OCI-M1 (cell line): ENCODE measurements at places on chromosomes 1 and 21.

DNA sequence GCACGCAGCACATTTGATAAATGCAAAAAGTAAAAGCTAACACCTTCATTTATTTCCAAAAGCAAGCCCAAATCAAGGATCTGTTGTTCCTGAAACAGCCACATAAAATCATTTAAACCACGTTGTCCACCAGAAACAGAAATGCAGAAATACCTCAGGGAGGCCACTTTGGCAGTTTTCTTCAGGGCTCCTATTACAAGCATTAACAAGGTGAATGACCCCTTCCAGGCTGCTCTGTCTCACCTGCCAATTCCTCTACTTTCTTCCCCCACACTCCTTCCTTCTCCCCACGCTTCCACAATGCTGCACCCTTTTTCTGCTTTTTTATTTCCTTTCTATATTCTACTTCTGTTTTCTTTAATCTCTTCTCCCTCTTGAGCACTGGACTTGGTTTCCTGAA lies 55.0 kb upstream of the PTGFRN start:
- DNase-seq = no peak

GRCh38 chr1:231170875-231171274 lies 9.0 kb downstream of the TRIM67 start:
- peak; percentile 62 for DNase-seq

- DNase-seq = no peak
These were observed 444.1 kb downstream of the PLPP3 start for GRCh38 chr1:56135069-56135863.

DNA sequence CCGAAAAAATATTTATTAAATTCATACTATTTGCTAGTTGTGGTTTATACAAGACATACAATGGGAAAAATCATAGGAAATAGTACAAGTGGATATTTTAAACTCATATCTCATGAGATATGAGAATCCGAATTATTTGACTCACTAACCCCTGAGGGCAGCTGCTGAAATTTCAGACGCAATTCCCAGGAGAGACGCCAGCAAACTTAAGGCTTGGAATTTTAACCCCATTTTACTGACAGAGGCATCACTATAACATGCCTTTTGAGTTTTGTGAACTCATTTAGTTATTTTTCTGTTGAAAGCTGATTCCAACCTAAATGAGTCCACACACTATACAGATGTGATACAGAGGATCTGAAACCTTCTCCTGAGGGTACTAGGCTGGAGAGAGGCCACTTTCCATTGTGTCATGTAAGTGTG lies 5.9 kb upstream of the MROH9 start:
- DNase-seq = no peak

DNA sequence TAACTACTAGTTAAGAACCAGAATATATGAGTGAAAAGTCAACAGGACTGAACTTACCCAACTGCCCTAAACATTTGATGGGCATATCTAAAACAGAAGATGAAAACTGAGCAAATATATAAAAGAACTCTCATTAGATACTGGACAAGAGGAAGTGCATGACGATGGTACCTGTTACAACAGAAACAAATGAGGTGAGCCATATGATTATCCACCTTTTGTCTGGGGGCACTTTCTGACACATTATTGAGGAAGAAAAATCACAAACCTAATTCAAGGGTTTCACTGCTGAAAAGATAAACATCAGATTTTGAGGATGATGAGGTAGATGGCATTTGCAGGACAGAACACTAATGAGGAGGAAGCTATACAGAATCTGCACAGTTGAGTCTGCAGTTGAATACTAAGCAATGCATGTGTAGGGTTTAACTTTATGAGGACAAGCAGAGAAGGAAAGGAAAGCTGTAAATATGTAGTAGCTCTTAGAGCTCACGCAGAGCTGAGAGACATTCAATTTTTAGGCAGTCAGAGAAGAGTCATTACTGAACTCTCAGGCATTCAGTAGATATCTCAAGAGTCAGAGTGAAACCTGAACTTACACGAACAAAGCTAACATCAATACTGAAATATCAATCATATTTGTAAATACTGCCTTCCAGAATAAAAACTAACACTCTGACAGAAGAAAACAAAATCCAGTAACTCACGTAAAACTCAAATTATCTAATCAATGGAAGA lies 262.1 kb downstream of the AKT3 start:
- no peak for DNase-seq

DNA sequence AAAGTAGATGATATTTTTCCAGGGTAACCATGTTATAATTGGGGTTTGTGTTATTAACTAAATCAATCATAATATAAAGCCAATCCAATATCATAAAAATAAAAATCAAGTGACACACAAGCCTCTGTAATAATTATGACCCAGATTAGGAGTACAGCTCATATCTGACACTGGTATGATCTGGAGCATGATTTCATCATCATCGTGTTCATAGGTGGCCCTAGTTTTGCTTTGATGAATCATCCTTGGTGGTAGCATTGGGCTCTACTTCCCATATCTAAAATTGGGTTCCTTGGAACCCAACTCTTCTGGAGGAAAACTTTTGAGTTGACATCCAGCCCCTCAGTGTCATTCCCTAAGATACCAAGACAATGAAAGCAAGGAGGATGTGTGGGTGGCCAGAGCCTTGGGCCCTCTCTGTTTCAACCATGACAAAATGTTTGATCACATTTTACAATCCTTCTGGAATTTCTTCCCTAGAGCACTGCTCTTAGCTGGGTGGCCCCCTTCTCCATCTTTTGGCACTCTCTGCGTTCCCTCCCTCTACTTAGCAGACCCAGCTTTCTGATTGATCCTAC lies 37.0 kb upstream of the ENAH start:
- no peak for DNase-seq

- no peak for DNase-seq
These were observed 48.9 kb downstream of the SKI start for GRCh38 chr1:2276803-2277580.

GRCh38 chr1:43011020-43011419 lies 52.4 kb upstream of the SLC2A1 start:
- DNase-seq = no peak
